ENCODE measurements at places on chromosomes 2 and 18.

GRCh38 chr2:85131116-85131515 lies 2.1 kb upstream of the TCF7L1 start:
- no peak for DNase-seq

DNA sequence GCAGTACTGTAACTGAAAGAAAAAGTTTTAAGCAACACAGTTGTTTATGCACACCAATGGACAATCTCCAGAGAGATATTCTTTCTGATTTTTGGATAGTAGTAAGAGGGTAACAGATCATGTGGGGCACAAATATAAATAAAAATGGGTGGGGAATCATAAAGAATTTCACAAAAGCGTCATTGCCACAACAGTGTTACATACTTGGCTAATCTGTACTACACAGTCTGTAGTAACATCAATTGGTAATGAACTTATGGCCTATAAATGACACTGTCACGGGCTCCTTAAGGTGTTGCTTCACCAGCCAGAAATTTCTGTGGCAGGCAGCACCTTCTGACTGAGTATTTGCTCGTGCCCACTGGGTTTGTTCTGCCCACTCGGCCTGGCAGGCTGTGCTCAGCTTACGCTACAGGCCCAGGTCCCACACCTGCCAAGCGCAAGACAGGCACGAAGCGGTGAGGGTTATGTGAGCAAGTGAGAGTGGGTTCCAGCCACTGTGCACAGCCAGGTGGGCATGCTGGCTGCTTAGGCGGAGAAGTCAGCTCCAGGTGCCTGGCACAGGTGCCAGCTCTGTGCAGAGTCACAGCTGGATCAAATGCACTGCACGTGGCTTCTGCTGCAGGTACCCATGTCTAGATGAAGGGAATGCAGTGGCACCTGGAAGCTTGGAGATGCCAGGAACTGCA lies 532.5 kb upstream of the SLC39A10 start:
- DNase-seq: no peak

DNA sequence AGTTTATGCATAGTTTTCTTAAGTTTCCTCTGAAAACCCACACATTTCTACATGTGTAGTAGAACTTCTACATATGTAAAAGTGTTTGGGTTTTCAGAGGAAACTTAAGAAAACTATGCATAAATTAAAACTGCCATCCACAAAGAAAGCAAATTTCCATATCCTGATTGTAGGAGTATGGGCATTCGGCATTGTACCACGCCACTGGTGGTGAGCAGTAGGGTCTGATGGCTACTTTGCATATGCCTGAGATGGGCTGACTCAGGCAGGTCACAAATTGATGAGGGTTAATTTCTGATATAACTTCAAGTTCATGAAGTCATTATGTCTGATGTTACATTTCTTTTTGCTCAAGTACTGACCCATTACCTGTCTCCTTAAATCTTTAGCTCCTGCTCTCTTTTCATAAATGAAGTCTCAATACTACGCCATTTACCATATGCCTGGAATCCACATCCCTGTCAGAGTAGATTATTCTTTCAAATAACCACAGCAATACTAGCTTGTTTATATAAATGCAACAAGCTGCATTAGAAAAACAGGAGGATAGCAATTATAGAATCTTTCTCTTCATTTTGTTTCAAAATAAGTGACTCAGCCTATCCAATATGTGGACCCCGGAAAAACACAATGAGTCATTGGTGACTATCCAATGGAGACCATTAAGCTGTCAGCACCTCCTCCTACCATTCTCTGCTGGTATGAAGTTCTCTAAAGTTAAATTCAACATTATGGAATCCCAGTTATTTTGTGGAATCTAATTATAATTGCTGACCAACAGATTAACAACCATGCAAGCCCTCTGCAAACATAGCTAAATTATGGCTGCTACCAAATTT lies 355.2 kb upstream of the UBE2E3 start:
- no peak for DNase-seq

- no peak for DNase-seq
Measured at GRCh38 chr2:4151521-4151920, 448.1 kb downstream of the DCDC2C start.

GRCh38 chr2:148560496-148560895 lies 84.1 kb upstream of the EPC2 start:
- no peak for DNase-seq

- no peak for DNase-seq
Measured at GRCh38 chr2:157833721-157834120, 42.4 kb downstream of the ACVR1 start.

DNA sequence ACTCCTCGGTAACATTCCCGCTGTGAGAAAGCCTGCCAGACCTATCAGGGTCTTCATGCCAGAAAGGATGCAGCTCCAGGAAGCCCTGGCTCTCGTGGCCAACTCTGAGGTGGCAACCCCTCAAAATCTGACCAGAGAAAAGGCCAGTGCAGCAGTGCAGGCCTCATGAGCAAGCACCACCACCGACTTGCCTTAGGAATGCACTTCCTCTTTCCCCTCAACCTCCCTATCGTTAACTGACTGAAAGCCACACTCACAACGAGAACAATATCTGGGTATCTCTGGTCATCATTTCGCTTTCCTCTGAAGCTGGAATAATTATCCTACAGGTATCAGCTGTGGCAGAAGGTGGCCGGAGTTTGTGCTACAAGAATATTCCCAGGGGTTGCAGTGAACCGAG lies 101.4 kb upstream of the POU3F3 start:
- no peak for DNase-seq

GRCh38 chr2:197914778-197915177 lies 110.4 kb downstream of the PLCL1 start:
- DNase-seq: no peak

DNA sequence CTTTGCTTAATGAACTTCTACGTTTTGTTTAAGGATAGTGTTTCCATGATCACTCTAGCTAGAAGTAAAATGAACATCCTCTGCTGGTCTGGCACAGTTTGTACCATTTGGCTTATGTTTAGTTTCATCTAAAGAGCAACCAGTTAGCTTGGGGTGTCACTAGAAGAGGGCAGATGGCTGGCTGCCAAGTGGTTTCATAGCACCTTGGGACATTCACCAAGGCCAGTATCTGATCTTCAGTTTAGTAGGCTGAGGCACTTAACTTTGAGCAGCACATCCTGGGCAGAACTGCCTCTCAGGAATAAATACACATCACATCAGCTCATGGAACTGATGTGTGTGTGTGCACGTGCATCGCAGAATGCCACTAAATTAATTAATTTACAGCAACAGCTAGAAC lies 68.4 kb downstream of the NXPH2 start:
- DNase-seq: no peak

DNA sequence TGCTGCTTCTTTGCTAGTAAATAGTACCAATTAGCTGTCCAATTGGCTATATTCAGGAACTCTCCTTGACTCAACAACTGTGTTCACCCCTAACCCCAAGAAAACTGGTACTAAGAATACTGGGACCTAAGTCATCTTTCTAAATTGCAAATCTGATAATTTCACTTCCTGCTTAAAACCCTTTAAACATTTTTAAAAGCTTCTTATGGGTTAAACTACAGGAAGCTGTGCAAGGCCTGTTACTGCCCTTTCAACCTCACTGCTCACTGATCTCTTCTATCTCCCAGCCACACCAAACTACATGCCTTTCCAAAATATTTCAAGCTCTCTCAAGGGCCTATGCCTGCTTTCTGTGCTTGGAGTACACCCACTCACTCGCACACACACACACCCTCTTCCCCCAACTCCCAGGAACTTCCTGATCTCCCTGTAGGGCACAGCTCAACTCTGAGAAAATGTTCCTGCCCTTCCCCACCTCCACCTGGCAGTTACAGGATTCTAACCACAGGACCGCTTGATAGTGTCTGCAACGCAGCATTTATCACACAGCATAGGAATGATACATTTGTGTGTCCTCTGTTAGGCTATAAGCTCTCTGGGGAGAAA lies 6.7 kb downstream of the LMAN1 start:
- no peak for DNase-seq

GRCh38 chr2:142557391-142557790 lies 320.1 kb upstream of the KYNU start:
- DNase-seq: no peak

GRCh38 chr2:162030363-162031190 lies 43.4 kb downstream of the DPP4 start:
- no peak for DNase-seq
